ENCODE measurements at places on chromosomes 2 and 18.
A peak's percentile ranks its signal among the peaks of the same experiment; 100 is the strongest.

DNA sequence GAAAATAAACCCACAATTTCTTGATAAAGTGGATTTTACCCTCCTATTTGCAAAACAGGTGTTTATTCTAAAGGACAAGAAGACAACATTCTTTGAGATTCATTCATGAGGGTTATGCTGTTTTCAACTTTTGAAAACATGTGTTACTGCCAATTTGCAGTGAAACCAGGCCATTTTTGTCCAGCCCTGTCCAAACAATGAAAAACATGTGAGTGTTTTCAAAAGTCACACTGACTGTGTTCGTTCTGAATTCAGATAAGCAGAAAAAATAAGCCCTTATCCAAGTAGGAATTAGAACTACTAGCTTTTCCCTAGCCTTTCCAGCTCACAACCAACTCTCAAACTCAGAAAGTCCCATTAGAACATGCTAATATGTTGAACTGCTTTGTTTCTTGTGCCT lies 148.1 kb upstream of the PID1 start:
- no peak for DNase-seq

GRCh38 chr18:73235921-73236320 lies 368.1 kb upstream of the NETO1 start:
- DNase-seq: no peak

DNA sequence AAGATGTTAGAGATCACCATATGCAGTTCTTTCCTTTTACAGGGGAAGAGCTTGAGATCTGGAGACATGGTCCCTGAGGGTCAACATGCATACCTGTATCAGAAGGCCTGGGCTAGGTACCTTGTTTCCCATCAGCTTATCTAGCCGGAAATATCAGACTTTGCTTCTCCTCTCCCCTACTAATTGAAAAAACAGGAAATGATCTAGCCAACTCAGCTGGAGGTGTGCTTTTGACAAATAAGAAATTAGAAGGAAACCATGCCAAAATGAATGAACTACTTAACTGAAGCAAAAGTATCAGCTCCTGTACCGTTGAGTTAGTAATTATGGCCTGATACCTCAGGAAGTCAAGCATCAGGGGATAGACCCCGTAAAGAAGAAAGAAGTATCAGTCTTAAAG lies 20.4 kb downstream of the PKP4 start:
- DNase-seq: no peak

DNA sequence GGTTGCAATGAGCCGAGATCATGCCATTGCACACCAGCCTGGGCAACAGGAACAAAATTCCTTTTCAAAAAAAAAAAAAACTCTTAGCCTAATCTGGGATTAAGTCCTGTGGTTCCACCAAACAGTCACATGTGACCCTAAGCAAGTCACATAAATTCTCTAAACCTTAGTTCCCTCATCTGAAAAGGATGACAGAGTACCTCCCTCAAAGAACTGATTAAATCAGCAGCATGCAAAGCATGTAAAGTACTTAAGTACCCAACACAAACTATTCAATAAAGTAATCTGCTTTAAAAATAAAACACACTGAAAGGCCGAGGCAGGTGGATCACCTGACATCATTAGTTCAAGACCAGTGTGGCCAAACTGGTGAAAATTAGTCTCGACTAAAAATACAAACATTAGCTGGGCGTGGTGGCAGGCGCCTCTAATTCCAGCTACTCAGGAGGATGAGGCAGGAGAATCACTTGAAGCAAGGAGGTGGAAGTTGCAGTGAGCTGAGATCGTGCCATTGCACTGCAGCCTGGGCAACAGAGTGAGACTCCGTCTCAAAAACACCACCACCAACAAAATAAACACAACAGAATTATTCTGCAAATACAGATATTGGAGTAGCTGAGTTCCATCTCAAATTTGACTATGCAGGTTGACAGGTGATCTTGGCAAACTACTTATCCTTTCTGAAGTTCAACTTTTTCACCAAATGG lies 7.0 kb downstream of the USP34 start:
- no peak for DNase-seq

GRCh38 chr2:30710016-30710415 lies 97.2 kb downstream of the CAPN13 start:
- DNase-seq: peak; percentile 38

- no peak for DNase-seq
Observed at GRCh38 chr2:9778012-9778411, 65.3 kb upstream of the TAF1B start.

- no peak for DNase-seq
Observed at GRCh38 chr2:44055229-44055628, 59.4 kb upstream of the LRPPRC start.

- no peak for DNase-seq
Observed at GRCh38 chr18:37497853-37498518, 67.6 kb downstream of the CELF4 start.

GRCh38 chr18:6942742-6943141 lies 174.9 kb downstream of the LAMA1 start:
- no peak for DNase-seq

- no peak for DNase-seq
Observed at GRCh38 chr2:42171396-42171980, 2.3 kb downstream of the EML4 start.

DNA sequence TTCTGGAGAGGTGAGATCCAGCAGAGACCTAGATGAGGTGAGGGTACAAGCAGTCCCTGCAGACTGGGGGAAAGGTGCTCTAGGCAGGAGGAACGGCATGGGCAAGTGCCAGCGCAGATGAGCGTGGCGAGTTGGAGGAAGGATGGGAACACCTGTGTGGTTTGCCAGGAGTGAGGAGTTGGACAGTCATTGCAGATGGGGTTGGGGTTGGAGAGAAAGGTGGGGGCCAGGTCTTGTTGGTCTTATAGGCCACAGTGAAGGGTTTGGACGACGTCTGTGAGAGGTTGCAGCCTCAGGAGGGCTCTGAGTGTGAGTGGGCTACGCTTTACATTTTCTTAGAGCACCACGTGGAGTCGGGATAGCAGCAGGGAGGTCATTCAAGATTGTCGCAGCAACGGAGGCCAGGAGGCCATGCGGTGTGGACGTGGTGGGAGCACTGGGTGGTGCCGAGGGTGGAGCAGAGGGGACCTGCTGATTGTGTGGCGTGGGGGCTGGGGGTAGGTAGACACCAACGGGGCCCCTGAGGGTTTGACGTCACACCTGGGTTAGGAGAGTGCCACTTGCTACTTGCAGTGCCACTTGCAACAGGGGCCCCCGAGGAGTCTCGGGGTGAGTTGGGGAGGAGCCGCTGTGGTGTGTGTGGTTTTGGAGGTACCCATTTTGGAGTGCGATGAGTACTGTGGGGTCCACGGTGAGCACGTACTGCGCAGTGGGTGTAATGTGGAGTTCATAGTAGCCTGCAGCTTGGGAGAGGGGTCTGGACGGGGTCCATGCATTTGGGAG lies 66.2 kb downstream of the LPIN1 start:
- DNase-seq: no peak

DNA sequence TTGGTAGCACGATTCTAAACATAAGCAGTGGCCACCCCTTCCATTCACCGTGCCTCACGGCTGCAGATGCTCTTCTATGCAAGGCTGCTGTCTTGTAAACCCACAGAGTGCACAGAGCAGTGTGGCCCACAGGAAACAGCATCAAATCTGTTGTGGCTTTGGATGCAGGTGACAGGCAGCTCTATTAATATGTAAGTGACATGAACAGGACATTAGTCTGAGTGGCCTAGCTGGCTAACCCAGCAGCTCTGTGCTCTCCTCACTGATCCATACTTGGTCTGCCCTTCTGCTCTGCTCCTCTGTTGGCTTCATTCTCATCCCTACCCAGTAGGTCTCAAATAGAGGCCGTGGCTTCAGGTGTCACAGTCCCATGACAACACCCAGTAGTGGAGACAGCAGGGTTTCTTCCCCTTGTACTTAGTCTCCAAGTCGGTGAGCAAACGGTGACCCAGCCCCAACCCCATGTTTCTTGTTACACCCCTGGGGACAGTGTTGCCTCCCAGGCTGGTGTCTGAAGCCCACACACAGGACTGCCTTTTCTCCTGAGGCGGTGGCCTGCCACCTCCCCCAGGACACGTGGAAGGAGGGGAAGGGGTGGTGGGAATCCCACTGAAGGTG lies 5.8 kb downstream of the SH3RF3 start:
- DNase-seq: no peak

- DNase-seq: no peak
Observed at GRCh38 chr2:233706720-233707119, 6.0 kb upstream of the UGT1A5 start.

DNA sequence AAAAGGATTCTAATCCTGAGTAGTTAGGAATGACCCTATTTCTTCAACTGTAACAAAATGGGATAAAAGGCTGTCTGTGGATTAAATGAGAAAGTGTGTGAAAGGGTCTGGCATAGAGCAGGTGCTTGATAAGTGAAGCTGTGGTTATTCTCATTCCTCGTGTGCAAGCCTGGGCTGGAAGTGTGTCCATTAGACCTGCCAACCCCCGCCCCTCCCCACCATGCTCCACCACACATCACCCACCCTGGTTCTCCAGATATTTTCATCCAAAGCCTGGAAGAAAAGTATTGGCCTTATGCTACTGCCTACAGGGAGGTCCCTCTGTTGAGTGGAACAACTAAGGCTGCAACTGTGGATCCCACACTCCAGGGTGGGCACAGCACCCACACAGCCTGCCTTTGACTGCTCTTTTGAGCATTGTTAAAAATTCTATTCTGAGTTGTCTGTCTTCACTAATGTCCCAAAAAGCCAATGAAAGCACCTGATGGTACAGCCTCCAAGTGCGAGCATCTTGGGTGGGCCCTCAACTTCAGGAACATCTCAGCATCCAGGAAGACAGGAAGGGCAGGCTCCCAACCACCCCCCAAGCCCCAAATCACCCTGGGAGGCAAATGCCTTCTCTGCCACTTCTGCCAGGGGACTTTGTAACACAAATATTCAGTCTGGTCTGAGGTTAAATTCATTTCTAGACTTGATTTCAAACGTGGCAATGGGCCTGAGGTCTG lies 102.8 kb upstream of the PPP1CB start:
- DNase-seq: no peak
